ENCODE measurements at places on chromosomes 1 and 21.

DNA sequence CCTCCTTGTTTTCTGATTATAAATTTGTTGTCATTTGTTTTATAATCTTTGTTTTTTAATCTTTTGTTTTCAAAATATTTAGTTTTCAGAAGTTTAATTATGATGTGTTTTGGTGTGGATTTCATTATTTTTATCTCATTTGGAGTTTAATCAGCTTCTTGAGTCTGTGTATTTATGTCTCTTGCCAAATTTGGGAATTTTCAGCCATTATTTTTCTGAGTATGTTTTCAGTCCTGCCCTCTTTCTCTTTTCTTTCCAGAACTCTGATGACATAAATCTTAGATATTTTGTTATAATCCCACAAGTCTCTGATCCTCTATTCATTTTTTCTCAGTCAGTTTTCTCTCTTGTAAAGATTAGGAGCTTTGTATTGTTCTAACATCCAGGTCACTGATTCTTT lies 89.8 kb downstream of the RHOU start:
- DNase-seq, result no peak

DNA sequence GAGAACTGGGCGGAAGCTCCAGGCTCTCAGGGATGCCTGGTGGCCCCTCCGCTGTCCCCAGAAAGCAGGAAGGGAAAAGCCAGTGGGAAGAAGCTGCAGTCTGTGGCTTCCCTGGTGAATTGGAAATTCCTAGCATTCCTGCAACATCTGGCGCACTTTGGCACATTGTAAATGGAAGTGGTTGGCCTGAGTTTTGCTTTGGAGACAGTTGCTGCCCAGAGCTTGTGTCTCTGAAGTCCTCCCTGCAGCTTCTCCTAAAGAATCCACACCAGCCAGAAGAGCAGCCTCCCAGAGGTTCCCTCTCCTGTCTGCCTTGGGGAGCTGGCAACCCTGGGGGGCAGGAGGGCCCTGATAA lies 48.2 kb downstream of the ARHGEF10L start:
- DNase-seq, result peak; percentile 75

DNA sequence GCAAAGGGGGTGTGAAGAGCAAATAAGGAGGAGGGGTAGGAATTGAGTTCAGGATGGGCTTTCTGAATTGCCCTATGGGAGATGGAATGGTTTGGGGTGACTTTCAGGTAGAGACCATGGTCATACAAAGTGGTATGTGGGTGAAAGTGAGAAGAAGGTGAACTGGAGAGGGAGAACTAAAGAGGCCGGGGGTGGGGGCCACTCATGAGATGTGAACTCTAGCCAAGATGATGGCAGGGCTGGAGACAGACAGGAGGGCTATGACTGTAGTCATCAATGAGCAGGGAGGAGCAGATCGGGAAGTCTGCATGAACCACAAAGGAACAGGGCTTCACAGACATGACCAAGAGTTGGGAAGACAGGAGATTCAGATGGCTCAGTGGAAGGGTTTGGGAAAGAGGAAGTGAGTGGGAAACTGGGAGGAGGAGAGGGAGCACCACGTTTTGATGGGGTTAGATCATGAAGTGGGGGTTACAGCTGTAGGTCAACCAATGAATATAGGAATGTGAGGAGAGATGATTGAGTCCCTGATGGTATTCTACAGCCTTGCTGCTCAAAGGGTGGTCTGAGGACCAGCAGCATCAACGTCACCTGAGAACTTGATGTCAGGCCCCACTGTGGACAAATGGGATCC lies 20.7 kb upstream of the LRRC8D start:
- DNase-seq, result no peak

DNA sequence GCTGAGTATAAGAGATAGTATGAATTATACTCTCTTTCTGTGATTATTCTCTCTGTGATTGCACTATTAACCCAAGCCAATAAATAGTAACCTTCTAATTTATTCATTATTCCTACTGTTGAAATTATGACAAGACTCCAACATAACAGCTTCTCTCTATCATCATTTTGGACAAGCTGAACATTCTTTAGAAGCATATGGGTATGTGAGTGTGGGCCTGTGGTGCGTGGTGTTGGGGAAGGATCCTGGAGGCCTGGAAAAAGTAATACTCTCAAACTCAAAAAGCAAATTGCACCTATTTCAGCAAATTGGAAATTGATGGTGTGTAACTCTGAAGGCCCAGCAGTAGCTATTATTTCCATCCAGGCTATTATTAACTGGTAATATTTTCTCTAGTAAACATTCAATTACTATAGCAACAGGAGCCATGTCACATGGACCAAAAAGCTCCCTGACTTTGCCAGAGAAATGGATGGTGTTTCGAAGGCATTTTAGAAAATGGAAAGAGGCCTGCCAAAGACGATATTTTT lies 502.8 kb downstream of the LTN1 start:
- DNase-seq, result no peak

GRCh38 chr1:34684266-34684665 lies 70.6 kb upstream of the GJB5 start:
- no peak for DNase-seq

DNA sequence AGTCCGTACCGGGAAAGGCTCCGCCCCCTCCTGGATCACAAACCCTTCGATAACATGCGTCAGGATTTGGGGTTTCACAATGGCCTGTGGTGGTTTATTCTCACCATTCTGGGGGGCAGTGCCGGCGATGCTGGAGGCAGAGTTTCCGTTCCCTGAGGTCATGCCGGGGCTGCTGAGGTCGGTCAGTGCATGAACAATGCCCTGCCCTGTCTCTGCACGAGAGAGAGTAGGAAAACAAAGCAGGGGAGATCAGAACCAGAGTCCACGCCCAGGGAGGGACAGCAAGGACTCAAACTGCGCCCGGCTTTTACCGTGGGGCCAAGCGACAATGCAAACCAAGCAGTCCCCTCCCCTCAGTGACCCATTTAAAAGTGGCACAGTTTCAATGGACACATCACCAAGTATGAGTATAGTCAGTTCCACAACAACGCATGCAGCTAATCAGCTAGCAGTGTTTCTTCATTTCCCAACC lies 13.2 kb upstream of the A3GALT2 start:
- DNase-seq, result peak; percentile 84

DNA sequence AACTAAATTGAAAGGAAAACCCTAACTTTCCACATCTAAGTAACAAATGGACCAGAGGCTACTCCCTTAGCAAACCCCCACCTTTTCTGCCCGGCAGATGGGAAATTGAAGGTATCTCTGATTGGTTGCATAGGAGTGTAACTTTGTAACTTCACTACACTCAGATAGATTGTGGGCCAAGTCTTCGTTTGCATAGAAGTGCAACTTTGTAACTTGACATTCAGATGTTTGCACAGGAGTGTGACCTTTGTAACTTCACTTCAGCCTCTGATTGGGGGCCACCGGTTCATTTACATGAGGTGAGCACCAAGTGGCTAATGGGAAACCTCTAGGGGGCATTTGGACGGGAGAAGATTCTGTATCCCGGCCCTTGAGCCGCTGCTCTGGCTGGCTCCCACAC lies 59.4 kb downstream of the C1orf94 start:
- peak; percentile 12 for DNase-seq

GRCh38 chr21:19855522-19855921 lies 1142.7 kb upstream of the NCAM2 start:
- DNase-seq, result no peak

GRCh38 chr1:212110617-212111016 lies 75.1 kb downstream of the DTL start:
- DNase-seq, result no peak

- DNase-seq, result peak; percentile 51
These were observed at the start of gene DIO1 for GRCh38 chr1:53893999-53894636. Gene DIO1 (plus strand): TSS chr1:53894187. CDS start chr1:53894211, 24 bp downstream.

DNA sequence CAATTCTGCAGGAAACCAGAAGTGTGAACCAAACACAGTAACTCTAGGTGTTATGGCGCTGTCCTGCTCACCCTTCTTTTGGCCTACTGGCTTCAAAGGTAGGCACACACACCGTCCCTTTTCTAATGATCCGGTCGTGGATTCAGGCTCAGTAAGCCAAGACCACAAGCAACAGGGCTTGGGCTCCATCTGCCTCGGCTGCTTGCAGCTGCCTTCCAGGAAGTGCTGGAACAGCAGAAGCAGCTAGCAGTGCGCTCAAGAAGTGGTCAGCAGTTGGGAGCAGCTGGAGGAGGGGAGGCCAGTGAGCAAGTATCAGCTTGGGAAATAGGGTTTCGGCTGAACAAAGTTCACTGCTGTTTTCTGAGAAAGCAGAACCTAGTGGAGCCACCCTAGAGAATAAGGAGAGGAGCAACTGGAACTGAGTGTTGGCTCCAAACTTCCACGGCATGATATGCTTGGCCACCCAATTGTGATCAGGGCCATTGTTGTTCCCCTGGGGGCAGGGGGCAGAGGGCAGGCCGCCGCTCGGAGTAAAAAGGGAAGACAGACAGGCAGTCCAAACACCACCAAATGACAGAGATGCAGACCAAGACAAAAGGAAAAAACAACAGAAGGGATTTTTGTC lies 173.4 kb downstream of the TOMM20 start:
- DNase-seq, result no peak

GRCh38 chr1:98276514-98276913 lies 355.7 kb upstream of the DPYD start:
- DNase-seq, result no peak

DNA sequence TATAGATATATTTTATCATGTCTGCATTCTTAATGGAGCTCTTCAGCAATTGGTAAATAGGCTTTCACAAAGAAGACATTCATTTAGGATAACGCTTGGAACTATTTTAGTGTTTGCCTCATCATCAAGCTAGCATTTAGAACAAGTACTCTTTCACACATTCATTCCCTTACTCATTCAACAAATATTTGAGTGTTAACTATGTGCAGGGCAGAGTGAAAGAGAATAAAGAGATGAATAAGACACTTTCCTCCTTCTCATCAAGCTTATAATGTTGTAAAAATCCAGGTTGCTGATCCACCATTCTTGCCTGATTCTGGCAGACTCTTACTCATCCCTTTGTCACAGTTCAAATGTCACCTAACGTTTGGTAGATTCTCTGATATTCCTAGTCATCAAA lies 386.3 kb upstream of the BEND5 start:
- DNase-seq, result no peak

- DNase-seq, result no peak
These were observed 17.3 kb upstream of the SERPINC1 start for GRCh38 chr1:173934440-173934839.

DNA sequence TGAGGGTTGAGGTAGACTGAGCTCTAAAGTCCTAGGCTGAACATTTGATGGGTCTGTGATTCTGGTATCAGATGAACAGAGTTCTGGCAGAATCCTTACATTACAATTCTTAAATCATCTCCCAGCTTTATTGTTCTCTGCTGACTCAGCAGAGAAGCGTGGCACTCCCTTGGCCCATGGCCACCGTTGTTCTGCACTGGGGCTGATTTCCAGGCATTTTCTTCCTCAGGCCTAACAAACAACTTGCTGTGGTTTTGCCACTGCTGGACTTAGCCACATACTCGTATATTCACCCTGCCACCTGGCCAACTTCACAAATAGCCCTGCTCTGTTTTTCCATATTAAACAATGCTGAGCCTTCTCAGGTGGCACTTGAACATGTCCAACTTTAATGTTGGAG lies 223.2 kb downstream of the TNR start:
- no peak for DNase-seq

DNA sequence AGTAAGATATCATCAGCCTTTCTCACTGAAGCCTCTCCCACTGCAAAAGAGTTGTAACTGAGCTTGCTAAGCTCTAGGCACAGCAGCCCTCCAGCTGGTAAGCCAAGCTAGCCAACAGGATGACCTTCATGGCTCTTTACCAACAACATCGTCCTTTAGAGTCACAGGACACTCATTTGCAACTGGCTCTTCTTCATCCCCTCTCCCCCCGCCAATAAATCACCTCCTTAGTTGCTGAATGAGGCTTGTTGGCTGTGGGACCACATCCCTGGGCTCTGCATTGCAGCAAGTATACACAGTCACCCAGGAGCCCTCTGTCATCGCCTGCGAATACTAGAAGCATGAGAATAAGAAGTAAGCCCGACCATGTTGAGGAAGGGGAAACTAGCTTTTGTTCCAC lies 16.0 kb upstream of the ZNF697 start:
- no peak for DNase-seq

DNA sequence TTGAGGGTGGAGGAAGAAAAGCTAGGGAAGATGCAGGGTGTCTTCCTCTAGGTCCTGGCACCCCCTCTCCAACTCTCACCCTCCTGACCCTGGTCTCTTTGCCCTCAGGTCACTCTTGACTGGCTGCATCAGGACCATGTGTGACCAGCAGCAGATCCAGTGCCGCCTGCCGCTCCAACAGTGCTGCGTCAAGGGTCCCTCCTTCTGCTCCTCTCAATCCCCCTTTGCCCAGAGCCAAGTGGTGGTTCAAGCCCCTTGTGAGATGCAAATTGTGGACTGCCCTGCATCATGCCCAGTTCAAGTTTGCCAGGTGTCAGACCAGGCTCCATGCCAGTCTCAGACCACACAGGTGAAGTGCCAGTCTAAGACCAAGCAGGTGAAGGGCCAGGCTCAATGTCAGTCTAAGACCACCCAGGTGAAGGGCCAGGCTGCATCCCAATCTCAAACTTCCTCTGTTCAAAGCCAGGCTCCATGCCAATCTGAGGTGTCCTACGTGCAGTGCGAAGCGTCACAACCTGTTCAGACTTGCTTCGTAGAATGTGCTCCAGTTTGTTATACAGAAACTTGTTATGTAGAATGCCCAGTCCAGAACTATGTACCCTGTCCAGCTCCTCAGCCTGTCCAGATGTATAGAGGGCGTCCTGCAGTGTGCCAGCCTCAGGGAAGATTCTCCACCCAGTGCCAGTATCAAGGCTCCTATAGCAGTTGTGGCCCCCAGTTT lies 1.8 kb downstream of the KPRP start:
- DNase-seq, result no peak
